ENCODE measurements at places on chromosomes 5 and 9.
A peak's percentile ranks its signal among the peaks of the same experiment; 100 is the strongest.

- DNase-seq, result no peak
Measured at GRCh38 chr5:149024477-149024876, 38.4 kb downstream of the SH3TC2 start.

- DNase-seq, result no peak
Measured at GRCh38 chr5:95241161-95241560, 43.7 kb downstream of the MCTP1 start.

- no peak for DNase-seq
Measured at GRCh38 chr5:150448952-150449516, 505 bp downstream of the RPS14 start.

DNA sequence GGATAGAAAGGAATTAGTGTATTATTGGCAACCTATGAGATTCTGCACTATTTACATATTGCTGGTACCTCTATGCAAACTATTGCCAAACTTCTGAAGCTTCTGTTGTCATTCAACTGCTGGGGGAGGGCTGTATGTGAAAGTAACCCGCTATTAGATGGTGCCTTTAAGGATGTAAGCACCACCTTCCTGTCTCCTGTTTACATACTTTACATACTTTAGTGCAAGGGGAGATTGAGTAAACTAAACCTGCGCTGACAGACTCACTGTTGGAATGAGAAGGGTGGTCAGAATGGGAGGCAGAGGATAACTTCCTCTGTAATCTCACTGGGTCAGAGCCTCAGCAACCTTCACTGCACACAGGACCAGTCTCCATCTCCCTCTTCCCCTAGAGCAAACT lies 123.8 kb downstream of the NR3C1 start:
- no peak for DNase-seq

DNA sequence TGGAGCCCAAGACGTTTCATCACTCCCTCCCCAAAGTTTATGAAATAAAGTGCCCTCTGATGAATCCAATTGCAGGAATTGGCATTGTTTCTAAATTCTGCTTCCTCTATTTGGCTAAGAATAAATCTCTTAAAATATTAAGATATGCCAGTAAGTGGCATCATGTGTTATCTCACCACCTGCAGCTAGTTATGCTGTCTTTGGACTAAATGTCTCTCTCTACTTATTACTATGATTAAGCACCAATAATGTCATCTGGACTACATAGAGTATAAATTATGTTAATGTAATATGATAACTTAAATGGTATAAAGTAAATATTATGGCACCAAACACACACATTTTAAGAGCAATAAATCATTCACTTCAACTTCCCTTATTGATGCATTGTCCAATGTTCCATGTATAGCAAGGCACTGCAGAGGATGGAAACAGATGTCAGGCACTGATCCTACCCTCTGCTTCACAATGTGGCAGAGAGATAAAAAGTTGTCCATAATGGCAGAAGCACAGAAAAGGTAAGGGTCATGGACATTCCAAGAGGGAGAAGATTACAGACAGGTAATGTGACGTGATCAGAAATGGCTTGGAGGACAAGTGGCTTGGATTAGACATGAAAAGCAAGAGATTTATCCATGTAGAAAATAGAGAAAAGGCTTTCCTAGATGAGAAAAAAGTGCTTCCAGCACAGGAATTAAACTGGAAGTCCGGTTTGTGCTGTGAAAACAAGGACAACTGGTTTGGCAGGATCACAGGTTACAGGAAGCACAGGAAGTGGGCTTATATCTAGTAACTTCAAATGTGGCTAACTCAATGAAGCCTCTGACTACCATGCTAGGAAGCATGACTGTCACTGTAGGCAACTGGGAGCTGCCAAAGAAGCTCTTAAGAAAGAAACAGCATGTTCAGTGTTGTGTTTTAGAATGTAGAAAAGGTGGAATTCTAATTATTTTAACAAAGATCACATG lies 26.7 kb downstream of the MARCHF11 start:
- no peak for DNase-seq

DNA sequence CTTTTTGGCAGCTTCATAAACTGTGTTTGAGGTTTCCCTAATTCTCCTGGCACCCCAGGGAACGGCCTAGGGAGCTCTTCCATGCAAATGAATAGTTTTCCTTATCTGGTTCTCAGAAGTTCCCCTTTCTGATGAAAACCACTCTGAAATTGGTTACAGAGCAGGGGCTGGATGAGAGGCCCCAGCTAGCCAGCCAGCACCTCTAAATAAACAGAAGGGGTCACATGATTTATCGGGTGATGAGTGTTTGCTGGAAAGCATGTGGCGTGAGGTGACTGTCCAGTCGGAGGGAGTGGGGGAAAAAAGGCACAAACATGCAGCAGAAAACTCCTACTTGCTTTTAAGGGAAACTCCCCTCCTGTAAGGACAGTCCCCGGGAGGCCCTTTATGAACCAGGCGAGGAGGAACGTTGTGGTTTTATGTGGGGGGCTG lies 261.2 kb upstream of the ANKRD55 start:
- DNase-seq, result no peak

GRCh38 chr5:122499585-122499984 lies 187.5 kb downstream of the SNCAIP start:
- no peak for DNase-seq

DNA sequence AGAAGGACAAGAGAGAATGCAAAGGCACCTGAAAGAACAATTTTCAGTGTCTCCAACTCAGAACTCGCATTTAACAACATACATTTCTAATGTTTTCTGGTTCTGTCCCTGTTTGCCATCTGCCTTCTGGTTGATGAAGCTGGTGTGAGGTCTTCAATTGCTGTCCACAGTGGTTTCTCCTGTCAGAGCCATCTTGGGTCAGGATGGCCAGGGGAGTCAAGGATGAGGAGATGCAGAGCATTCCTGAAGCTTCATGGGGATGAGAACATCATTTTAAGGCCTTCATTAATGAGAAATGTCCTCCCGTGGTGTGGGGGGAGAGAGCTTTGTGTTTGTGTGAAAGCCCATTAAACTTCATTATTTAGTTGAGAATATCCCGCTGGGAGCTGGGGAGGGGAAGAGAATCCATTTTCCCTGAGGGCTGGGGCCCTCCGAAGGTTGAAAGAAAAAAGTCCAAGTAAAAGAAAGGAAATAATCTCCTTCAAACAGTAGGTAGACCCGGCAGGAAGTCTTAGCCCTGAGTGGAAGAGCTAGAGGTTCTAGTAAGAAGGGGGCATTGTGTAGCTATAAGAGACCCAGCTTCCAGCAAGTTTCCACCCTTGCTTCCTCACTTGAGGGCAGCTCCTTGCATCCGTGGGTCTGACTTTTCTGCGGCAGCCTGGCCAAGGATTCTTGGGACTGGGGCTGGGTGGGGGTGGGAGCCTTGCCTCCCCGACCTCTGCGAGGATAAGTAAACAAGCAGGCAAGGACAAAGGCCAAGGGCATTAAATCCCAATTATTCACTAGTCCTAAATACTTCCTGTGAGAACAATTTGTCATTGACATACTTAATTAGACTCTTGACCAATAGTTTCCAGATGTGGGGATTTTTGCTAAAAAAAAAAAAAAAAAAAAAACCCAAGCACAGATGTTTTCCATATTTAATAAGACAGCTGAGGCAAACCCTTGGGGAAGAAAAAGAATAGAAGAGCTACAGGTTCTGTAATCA lies 119.2 kb downstream of the MSX2 start:
- DNase-seq, result no peak

- peak; percentile 47 for DNase-seq
Measured at GRCh38 chr5:133370904-133371303, 241.4 kb downstream of the FSTL4 start.

DNA sequence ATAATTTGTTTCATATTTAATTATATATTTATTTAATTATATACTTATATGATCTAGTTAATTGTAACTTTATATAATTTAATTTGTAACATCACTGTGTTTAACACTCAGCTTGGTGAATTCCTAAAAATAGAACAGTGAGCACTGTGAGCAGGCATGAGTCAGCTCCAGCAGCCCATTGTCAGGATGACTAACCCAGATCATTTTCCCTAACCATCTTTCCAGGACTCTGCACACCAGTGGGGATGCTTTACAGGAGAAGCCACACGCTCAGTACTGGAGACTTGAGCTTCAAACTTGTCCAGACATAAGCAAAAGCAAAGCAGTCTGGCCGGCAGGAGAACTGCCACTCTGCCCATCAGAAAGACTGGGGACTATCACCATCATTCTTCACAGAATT lies 446.2 kb upstream of the TRPC7 start:
- no peak for DNase-seq

GRCh38 chr9:18707061-18707461 lies 233.1 kb downstream of the ADAMTSL1 start:
- DNase-seq, result no peak

- no peak for DNase-seq
Measured at GRCh38 chr5:135013947-135014570, 20.0 kb downstream of the PITX1 start.

DNA sequence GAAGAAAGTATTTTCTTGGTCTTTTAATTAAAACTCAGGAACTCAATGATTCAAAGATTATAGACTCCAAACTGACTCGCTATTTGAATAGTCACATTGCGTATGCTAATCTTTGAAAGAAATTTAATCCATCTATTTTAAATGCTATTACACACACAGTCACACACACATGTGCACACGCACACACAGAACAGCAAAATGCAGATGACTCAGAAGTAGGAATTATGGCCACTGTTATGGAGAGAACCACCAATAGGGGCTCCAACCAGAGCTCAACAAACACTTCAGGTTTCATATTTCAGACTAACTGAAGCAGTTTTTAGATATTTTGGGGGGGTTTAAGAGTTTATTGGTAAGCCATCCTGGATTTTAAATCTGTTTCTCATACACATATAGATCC lies 1917.9 kb downstream of the EFNA5 start:
- DNase-seq, result no peak

- DNase-seq, result no peak
Measured at GRCh38 chr5:16570121-16570815, 46.5 kb downstream of the RETREG1 start.

DNA sequence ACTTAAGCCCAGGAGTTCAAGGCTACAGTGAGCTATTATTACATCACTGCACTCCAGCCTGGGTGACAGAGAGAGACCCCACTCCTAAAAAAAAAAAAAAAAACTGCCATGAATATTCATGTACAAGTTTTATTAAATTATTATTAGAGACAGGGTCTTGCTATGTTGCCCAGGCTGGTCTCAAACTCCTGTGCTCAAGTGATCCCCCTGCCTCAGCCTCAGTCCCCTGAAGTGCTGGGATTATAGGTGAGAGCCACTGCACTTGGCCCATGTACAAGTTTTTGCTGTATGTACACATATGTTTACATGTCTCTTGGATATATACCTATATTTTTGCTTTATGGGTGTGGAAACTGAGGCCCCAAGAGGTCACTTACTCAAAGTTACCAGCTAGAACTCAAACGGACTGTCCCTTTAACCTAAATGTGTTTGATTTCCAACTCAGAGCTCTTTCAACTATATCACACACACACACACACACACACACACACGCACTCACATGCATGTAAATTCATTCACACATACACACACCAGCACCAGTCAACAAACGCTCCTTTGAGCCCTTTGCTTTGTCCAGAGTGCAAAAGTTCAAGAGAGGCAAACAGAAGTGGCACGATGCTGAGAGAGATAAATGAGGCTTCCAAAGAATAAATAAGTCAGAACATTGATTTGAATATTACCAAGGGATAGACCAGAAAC lies 42.3 kb upstream of the STRBP start:
- no peak for DNase-seq

DNA sequence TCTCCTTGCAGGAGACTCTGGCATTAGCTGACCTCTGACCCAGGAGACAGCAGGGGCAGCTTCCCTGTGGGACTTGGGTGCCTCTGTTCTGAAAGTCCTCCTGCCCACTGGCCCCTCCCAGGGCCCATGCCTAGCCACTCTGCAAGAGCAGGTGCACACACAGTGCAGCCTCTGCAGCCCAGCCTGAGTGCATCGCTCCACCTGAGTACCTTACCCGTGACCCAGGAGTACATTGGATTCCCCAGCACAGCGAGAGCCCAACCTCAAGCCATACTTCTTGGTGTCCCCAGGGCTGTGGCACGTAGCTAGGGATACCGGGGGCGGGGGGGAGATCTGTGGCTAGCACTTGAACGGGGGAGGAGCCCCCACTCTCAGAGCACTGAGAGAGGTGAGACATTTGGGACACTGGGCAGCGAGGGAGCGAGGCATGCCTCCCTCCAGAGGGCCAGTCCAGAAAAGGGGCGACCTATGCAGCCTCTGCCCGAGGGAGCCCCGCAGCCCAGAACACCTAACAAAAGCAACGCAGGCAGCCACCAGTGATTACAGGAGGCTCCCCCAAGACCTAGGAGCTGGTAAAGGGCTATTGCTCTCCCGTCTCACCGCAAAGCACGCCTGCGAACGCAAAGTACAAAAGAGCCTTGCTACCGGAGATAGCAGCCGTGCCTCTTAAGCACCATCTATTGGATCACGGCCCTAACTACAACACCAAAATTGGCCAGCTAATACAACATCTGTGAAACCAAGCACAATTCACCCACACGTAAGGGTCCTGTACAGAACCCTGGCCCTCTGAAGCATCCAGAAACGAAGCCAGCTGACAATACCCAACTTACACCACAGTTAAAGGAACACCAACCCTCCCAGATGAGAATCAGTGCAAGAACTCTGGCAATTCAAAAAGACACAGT lies 826 bp upstream of the PRDM9 start:
- no peak for DNase-seq

GRCh38 chr5:64210866-64211265 lies 45.2 kb downstream of the RNF180 start:
- DNase-seq, result no peak

GRCh38 chr9:108780942-108781734 lies 74.6 kb downstream of the ACTL7B start:
- DNase-seq, result no peak

DNA sequence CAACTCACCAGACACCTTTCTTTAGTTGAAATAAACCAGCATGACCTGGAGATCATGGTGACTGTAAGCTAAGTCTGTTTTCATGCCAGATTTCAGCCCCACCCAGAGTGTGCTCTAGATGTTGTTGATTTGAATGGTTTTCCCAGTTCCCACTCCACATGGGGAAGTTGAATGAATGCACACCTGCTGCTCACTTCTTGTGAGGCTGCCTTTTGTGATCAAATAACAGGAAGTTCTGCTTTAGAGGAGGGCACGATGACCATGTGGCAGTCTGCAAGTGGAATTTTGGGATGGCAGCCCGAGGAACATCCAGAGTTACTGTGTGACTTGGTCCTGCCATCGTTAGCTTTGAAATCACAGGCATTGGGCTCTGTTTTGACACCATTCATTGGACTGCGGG lies 18.7 kb downstream of the SLC46A2 start:
- no peak for DNase-seq

DNA sequence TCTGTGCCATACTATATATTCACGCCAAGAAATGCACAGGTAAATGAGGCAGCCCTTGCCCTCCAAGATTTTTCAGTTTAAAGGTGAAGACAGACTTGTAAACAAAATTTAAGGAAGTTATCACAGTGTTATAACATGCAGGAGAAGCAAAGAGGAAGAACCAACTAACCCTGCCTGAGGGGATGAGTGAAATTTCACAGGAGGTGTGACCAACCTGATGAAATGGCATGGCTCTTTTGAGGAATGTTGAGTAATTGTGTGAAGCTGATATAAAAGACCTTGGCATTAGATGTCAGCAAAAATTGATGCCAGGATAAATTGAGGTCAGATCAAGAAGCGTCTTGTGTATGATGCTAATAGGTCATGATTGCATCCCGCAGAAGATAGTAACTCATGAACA lies 86.5 kb downstream of the HCN1 start:
- no peak for DNase-seq
